ENCODE measurements at places on chromosomes 6 and 20.
A peak's percentile ranks its signal among the peaks of the same experiment; 100 is the strongest.

DNA sequence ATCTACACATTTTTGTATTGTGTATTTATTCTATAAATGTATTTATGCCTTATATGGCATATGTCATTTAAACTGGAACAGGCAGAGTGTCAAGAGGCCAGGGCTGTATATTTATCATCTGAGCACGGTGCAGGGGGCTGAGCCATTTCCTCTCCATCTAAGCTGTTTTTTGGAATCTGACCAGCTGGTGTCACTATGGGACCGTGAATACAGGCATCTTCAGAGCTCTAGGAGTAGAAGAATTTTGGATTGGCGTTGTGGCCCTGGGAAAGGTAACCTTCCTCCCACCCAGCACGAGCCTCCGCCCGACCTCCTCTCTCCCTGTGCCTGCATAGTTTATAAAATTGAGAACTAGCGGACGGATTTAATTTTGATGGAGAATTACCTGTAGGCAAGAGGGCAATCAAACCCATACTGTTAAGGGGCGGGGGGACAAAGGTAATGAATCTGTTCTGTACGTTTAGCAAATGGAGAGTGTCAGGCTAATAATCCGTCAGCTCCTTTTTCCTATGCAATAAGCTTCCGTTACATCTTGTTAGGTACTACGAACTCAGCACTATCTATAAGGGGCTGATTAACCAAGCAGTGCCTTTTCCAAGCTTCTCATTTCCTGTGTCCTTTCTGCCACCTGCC lies 29.0 kb upstream of the EEF1E1 start:
- DNase-seq = peak; percentile 66

DNA sequence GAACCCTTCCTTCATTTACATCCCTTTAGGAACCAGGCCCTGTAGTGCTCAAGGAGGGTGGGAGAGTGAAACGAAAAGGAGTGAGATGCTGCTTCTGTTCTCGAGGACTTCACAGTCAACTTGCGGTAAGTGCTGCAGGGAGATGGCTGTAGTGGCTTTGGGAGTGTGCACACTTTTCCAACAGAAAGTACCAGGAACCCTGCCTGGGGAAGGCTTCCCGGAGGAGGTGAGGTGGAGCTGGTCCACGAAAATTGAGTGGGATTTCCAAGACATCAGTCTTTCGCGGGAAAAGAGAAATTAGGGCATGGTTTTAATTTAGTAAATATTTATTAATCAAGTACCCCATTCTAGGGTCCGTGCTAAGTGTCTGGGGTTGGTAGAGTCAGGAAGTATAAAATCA lies 12.7 kb downstream of the TRIM31 start:
- no peak for DNase-seq

GRCh38 chr6:106739387-106739786 lies 110.0 kb downstream of the QRSL1 start:
- DNase-seq = no peak

- peak; percentile 85 for DNase-seq
These were observed 12.5 kb downstream of the PLCB1 start for GRCh38 chr20:8144282-8145245.

DNA sequence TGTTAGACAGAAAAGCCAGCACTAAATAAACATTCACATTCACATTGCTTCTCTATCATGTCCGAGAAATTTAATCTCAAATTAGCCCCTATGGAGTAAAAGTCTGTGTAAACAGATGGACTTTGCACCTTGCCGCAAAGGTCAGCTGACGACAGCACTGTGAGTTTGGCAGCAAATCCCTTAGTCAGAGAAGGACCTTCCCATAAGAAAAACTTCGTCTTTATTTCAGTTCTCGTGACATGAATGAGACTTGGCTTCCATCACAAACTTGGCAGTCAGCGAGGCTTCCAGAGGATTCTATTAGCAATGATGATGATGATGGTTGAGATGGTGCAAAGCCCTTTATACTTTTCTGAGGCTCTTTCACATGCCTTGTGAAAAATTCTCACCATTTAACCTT lies 133.7 kb upstream of the IFNGR1 start:
- DNase-seq = no peak

GRCh38 chr20:63080411-63080810 lies 73.6 kb upstream of the BHLHE23 start:
- DNase-seq = no peak

GRCh38 chr20:22836877-22837276 lies 198.2 kb upstream of the SSTR4 start:
- DNase-seq = peak; percentile 46

DNA sequence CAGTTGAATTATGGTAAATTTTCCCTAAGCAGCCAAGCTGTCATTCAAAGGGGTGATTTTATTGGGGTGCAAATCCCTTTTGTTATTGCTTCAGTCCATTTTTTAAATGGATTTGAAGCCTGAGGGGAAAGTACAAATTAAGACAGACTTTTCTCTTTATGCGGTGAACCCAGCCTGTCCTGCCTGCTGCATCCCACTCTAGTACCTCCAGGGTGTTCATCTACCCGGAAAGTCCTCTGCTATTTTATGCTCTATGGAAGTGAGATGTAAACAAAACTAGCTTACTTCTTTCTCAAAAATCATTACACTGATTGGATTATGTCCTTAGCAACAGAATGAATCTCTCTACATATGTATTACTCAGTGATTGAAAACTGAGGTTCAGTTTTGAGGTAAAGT lies 1088.9 kb upstream of the CITED2 start:
- DNase-seq = no peak

DNA sequence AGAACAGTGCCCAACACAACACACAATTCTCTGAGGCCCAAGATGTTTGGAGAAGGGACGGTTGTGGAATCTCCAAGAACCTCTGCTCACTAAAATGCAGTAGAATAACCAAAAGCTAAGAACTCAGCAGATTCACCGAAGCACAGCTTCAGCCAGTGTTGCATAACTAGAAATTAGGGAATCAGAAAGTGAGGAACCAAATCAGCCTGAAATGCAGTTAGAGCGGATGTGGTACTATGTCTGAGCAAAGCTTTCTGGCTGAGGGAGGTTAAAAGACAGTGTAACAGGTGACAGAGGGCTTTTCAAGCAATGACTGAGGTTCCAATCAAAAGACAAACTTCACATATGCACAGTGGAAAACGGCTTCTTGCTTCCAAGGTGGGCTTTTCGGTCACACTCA lies 197.9 kb upstream of the KCNK16 start:
- DNase-seq = no peak

- peak; percentile 88 for DNase-seq
These were observed 198.4 kb upstream of the TENT5A start for GRCh38 chr6:81950877-81951276.

DNA sequence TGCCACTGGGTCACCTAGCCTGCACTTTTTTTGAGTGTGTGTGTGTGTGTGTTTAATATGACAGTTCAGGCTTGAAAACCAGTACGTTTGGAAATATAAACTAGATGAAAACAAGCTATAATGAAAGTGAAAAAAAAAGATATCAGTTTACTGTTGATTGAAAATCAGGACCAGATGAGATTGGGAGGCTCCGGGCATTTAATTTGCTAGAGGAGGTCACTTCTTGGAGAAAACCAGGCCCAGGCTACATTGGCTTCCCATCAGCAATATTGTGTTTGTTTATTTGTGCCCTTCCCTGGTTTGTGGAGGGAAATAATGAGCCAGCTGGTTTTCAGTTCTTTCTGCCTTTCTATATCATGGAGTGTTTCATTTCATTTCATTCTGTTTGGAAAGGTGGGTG lies 246.6 kb upstream of the JAG1 start:
- DNase-seq = no peak

- peak; percentile 23 for DNase-seq
These were observed 112.0 kb upstream of the PDE10A start for GRCh38 chr6:165774903-165775601.

GRCh38 chr20:60512443-60512842 lies 554.2 kb downstream of the CDH26 start:
- peak; percentile 85 for DNase-seq

DNA sequence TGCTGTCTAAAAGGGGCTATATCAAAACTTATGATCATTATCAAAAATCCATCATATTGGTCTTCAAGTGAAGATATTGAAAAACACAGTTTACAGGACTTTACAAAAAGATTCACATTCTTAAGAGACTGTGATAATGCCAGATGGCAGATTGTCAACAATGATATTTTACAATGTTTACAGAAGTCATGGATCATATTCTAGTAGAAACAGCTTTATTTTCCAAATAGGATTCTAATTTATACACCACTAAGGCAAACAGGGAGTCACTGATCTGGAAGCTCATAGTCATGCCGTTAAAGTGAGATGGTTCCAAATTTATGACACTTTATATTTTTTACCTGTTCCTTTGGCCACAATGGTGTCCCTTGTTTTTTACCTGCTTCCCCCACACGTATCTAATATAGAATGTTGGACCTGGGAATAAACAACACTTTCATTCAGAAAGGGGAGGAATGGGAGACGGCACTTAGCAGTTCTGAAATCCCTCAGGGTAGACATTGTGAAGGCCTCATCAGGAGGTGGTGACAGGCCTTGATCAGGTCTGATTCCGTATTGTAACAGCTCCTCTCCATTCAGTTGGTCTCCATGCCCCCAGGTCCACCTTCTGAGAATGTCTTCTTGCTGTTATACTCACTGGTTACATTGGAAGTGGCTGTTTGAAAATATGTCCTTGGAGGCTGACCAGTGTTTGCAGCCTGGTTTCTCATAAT lies 228.6 kb downstream of the ADGB start:
- DNase-seq = no peak

GRCh38 chr20:43736588-43737158 lies 9.9 kb upstream of the GTSF1L start:
- no peak for DNase-seq

DNA sequence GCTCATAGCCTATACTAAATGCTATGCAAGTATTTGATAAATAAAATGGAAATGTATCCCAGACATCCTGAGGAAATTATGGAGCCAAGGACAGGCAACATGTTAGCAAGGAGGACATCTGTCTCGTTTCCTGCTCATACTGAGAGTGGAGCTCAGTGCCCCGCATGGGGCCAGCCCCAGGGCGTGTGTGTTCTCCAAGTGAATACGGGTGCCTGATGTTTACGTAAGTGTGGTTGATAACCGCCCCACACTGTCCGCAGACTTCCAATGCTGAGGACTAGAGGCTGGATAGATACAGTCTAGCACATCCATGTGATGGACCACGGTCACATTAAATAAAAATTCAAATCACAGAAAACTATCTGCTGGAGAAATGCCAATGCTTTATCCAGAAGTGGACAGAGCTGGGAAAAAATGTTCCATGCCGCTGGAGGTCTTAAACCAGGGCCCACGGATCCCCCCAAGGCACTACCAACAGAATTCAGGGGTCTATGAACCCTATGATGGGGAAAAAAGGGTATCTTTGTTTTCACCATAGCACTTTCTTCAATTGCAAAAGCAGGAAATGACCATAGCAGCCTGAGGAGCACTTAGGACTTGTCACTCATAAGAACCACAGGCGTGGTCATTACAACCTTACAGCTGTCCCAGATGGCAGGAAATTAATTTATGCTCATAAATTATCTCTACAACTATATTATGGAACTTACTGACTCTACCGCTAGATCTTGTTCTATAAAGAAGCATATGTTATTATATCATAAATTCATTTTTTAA lies 24.9 kb downstream of the TGM2 start:
- no peak for DNase-seq

GRCh38 chr20:11354846-11355245 lies 562.8 kb upstream of the BTBD3 start:
- DNase-seq = no peak

GRCh38 chr6:82779041-82779440 lies 286.6 kb downstream of the UBE3D start:
- DNase-seq = no peak

GRCh38 chr6:42405021-42405420 lies 46.7 kb downstream of the TRERF1 start:
- peak; percentile 67 for DNase-seq

- no peak for DNase-seq
These were observed 35.3 kb downstream of the METTL24 start for GRCh38 chr6:110322874-110323242.

DNA sequence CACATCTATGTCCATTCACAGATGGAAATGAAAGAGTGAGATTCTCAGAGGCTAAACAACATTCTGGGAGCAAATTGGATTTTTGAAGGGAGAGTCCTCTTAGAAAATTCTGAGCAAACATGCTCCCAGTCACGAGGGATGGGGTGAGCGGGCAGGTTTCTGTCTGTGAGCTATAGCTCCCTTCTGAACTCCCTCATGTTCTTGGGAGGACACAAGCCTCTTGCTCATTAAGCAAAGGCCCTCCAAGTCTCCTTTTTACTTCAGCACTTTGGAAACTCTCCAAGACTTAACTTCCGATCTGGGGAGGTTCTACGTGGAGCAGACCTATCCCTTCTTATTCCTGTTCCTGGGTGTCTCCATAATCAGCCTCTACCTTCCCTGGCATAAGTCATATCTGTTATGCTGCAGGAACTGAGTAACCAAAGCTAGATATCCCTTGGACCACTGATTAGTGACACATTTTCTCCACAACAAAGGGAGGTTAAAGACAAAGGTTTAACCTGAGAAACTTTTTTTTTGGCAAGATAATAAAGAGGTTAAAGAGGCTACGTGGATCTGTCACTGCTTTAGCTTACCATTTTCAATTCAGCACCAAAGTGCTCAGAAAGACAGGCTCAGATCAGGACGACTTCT lies 33.0 kb upstream of the SMIM29 start:
- DNase-seq = no peak

- peak; percentile 37 for DNase-seq
These were observed 1.5 kb downstream of the COL21A1 start for GRCh38 chr6:56245903-56246351.

DNA sequence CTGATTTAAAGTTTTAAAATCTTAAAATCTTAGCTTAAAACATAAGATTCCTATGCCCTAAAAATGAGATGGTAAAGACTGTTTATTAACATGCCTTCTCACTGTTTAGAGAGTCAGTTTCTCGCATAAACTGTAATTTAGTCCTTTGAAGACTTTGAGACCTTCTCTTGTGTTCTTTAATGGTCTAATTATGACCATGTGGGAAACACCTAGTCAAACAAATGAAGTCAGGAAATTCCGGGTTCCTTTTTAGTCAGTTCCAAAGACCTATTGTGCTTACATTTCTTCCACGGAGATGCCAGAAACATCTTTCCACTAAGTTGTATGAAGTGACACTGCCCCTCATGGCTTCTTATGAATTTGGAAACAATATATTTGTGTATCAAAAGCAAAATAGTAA lies 64.2 kb upstream of the KIF25 start:
- DNase-seq = no peak

DNA sequence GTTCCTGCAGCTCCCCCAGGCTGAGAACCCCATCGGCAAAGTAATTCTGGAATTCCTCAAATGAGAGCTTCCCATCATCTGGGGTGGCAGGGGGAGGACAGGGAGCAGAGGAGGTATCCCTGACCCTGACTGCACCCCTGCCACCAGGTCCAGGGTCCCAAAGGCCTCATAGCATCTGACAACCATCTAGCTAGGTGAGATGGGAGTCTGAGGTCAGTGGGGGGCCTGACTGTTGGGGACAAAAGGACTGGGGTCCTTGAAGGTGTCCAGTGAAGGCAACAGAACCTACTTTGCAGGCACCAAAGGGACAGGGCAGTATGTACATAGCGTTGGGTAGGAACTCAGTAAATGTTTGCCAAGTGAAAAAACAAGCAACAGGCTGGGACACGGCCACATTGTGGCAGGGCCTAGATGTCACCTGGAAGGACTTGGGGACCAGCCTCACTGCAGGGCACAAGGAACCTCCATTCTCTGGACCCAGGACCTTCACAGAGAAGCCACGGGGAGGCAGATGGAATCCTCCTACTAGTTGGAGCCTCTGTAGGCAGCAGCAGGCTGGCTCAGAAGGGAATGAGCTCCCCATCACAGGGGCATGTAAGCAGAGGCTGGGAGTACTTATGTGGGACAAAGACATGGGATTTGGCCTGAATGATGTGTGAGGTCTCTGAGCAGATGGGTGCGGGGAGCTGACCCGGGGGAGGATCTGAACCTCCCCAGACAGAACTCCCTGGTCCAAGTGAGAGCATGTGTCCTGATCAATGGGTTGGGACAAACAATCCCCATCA lies 3.3 kb downstream of the NECAB3 start:
- no peak for DNase-seq
